ENCODE measurements at places on chromosomes 13 and 19.

DNA sequence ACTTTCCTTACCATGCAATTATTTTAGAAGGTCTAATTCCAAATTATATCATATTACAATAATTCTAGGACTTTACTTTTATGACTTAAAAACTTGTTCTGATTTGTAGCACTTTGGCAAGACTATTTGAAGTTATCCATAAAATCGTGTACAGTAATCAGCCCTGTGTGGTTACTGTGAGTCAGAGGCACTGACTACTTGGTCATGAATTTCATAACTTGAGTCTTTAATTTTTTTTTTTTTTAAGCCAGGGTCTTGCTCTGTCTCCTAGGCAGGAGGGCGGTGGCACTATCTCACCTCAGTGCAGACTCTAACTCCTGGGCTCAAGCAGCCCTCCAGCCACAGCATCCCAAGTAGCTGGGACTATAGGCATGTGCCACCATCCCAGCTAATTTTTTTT, 1319.2 kb upstream of the SLC10A2 start:
- DNase-seq, result no peak

DNA sequence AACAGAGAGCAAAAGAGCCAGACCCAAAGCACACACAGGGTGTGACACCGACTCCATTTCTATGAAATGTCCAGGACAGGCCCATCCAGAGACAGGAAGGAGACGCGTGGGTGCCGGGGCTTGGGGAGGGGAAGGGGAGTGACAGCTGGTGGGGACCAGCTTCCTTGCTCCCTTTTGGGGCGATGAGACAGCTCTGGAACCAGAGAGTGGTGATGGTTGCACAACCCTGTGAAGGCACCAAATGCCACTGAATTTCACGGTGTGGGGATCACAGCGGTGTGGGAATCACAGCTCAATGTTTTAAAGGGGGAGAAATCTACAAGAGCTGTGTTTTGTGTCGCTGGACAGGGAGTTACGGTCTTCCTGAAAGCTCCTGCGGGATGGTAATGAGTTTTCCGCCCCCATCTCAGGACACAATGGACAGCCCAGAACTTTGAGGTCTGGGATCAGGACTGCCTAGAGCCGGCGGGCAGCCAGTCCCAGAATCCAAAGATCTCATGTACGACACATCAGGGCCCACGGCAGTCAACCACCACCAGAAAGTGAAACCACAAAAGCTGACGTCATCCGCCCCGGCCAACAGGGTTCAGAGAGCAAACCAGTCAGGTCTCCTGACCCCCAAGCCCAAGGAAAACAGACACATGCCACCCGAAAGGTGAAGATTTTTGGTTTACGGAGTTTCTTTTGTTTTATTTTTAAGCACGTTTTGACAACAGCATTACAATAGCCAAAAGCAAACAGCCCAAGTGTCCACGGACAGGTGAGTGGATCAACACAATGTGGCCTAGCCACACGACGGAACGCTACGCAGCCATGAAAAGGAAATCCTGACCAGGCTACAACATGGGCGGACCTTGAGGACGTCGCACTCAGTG, 7.3 kb downstream of the SGTA start:
- DNase-seq, result peak; percentile 76

GRCh38 chr19:55504252-55504603, 16.0 kb downstream of the SSC5D start:
- no peak for DNase-seq

DNA sequence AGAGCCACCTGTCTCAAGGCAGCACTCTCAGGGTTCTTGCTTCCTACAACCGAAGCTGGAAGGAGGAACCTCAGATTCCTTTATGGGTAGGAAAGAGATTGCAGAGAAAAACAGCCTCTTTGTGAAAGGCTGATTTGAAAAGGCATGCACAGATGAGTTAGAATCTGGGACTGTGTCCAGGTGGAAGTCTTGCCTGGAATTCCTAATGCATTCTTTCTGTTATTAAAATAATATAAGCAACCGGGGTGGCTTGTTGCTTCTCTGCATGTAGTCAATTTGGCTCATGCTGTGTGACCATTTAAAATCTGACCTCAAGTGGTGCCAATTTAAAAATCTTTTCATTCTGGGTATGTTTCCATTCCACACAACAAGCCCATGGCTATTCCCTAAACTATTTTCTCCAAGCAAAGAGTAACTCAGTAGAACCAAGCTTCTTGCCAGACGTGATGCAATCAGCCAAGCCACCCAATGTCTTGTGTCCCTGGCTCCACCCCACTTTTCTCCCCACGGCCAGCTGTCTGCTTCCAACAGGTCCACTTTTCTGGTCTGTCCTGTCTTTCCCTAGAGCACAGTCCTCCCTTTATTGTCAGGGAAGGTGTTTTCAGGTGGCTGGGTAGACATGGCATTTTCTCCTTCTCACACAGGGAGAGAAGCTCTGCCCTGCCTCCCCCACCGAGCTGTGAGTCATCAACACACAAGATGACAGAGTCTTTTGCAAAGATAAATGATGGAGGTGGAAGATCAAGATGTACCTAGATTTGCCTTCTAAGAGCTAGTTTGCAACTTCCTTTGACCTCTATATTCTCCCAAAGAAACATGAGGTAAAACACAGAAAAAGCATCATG, 394.3 kb downstream of the FOXO1 start:
- peak; percentile 72 for DNase-seq

DNA sequence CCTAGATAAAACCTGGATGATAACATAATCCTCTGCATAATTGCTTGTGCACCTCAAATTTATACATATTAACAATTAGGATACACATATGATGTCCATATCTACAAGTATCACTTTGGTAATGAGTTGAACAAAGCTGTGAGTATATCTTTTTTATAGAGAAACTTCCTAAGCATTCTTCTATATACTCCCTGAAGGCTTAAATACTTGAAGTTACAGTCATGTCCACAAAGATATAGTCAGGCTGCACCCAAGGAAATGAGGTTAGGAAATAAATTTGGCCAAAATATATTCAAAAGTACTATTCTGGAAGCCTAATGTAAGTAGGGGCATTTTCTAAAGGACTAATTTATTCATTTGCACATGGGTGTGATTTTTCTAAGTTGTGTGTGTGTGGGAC, 761.5 kb downstream of the PCDH9 start:
- no peak for DNase-seq

- DNase-seq, result no peak
These were observed 83.1 kb downstream of the ABCC4 start for GRCh38 chr13:95217920-95218830.

- DNase-seq, result peak; percentile 32
These were observed 338 bp downstream of the RGCC start for GRCh38 chr13:41457589-41458186.
